ENCODE measurements at places on chromosomes 7 and 10.

GRCh38 chr7:104908636-104909035, 105.4 kb upstream of the KMT2E start:
- no peak for DNase-seq

DNA sequence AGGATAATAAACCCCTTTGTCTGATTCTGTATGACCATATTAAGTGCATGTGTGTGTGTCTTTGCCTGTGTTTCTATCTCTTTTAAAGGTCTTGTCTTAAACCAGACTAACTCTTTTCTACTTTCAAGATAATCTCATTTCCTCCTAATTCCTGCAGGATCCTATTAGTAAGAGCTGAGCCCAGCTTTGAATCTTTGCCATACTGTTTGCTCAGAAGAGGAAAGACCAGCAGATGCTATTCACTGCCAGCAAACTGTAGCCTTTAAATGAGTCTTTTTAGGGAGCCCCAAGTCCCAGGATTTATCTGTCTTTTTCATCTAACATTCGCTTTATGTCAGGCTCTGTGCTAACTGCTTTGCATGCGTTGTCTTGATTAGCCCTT, 2.9 kb downstream of the GPR158 start:
- no peak for DNase-seq

DNA sequence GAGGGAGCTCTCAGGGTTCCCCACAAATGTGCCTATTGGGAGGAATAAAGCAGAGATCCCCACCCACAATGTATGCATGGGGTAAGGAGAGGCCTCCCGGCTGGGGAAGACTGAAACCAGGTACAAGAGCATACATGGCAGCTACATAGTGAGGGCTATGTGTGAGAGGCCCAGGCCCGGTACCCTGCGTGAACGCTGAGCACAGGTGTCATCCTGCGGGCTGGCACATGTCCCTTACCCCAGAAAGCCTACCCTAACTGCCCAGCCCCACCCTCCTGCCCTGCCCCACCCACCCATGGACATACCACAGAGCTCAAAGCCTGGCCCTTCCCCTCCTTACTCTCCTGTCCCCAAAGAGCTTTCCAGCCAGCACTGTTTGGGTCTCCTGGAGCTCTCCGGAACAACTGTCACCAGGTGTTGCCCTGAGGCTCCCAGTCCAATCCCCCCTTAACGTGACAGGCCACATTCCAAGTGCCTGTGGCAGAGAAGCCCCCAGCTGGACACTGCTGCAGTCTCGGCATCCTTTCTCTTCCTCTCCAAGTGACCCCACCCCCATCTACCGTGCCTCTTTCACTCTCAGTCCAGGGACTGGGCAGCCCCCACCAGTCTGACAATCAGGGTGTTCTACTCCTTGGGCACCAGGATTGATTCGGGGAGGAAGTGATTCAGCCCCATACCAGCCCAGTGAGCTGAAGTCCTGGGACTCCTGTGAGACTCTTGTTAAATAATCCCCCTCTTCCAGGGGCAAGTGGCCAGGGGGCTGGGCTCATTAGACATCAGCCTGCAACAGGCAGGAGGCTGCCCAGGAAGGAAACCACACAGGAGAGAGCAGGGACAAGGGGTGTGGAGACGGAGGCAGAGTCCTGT, 19.6 kb downstream of the GRID1 start:
- DNase-seq = no peak

GRCh38 chr7:121486590-121486989, 90.5 kb upstream of the FAM3C start:
- no peak for DNase-seq

DNA sequence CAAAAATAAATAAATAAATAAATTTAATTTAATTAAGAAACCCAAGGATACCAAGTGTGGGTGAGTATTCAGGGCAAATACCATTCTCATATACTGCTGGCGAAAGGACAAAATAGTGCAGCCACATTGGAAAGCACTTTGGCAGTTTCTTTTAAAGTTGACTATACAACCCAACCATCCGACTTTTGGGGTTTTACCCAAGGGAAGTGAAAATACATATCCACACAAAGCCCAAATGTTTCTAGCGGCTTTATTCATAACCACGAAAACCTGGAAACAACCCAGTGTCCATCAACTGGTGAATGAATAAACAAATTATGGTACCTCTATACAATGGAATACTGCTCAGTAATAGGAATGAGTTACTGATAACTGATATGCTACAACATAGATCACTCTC, 36.2 kb upstream of the OGDHL start:
- DNase-seq = no peak

DNA sequence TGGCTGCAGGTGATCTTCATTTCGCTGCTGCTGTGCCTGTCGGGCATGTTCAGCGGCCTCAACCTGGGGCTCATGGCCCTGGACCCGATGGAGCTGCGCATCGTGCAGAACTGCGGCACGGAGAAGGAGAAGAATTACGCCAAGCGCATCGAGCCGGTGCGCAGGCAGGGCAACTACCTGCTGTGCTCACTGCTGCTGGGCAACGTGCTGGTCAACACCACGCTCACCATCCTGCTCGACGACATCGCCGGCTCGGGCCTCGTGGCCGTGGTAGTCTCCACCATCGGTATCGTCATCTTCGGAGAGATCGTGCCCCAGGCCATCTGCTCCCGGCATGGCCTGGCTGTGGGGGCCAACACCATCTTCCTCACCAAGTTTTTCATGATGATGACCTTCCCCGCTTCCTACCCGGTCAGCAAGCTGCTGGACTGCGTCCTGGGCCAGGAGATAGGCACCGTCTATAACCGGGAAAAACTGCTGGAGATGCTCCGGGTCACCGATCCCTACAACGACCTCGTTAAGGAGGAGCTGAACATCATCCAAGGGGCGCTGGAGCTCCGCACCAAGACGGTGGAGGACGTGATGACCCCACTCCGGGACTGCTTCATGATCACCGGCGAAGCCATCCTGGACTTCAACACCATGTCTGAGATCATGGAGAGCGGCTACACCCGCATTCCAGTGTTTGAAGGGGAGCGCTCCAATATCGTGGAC, 1.3 kb downstream of the CNNM2 start:
- DNase-seq = no peak

GRCh38 chr7:27392477-27392876, 149.9 kb downstream of the EVX1 start:
- no peak for DNase-seq

DNA sequence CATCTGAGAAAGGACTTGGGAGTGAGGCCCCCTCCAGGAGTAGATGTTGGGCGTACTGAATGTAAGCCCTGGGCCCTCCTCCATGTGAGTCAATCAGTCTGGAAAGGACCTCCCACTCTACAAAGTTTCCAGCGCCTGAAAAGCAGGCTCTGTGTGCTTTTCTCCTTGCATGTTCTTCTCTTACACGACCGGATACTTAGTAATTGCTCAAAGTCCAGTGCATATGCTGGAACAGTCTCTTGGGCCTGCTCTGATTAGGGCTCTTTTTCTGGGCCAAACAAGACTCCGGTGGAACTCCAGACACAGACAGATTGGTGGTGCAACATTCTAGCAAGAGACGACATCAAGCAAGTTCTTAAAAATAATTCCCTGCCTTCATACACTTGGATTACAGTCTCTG, 38.3 kb upstream of the RAPGEF5 start:
- DNase-seq = no peak

- DNase-seq = no peak
These were observed 225.6 kb upstream of the CACNA2D1 start for GRCh38 chr7:82669141-82669540.

- no peak for DNase-seq
These were observed 17.4 kb downstream of the CALML5 start for GRCh38 chr10:5482016-5482415.

DNA sequence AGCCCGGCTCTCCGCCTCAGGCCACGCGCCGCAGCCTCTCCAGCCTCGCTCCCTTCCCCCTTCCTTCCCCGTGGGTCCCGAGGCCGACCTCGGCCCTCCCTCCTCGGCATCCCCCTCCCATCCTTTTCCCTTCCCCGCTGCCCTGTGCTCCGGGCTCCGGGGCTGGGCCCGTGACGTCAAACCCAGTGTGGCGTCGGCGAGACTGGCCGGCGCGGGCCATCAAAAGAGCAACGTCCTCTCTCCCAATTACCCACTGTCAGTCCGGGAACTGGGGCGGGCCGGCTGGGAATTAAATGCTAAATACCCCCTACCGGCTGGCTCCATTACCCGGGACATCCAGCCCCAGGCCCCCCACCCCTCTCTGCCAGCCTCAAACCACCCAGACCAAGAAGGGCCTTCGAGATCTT, 2.6 kb upstream of the GATA3 start:
- no peak for DNase-seq

DNA sequence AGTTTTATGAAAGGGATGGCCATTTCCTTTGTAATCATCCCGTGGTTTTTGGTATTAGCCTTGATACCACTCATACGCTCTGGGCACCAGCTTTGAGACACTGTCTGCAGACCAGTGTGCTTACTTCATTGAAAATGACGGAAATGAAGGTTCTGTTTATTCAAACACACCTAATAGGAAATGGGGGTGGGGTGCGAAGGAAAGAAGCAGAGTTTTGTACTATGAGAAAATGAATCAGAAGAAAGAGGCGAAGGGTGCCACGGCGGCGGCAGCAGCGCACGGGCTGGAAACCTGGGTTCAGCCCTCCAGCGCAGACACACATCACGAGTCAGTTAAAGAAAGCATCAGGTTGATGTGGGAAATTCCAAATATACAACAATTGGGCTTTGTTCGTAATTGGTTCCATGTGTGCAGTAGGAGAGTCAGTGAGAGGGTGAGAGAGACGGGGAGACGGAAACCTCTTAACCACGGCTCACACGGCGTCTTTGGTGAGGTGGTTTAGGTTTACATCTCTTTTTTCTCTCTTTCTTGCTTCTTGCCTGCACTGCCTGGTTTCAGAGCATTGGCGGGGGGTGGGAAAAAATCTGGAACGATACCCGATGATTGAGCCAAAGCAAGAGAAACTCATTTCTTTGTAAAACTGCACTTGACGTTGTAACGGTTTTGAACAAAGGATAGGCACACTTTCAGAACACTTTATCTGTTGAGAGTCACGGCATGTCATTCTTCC, 321.2 kb downstream of the FRMD4A start:
- no peak for DNase-seq
